ENCODE measurements at places on chromosomes 12 and 14.

DNA sequence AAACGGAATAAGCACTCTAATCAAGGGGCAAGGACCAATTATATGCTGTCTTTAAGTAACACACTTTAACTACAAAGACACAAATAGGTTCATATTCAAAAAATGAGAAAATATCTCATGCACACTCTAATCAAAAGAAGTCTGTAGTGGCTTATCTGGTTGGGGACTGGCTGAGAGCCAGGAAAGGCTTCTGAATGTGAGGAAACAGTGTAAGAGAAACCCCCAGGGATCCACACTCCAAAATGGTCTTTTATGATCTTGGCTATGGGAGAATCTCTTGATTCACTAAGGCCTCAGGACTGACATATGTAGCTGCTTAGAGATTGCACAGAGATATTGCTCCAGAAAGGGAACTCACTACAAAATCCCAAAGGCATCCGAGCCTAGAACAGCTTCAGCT is 10.3 kb downstream of the CTSG start:
- DNase-seq: no peak

- DNase-seq: no peak
These were observed 1089.1 kb downstream of the TRHDE start for GRCh38 chr12:73361156-73361863.

- DNase-seq: no peak
These were observed 68.8 kb downstream of the GALNT16 start for GRCh38 chr14:69328765-69329164.

DNA sequence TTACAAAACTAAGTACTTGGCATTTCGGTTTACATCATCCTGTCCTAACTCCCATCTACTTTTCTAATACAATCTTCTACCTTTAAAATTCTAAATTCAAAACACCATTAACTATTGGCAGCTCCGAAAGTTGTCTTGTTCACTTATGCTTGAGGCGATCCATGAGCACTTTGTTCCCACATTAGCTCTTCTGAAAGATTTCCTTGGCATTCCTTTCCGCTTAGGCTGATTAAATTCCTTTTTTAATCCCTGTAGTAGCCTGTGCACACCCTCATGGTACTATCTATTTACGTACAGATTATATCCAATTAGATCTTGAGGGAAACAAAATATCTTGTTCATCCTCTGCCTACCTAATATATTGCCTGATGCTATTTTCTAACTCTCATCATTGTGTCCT is 480.7 kb downstream of the PRKD1 start:
- no peak for DNase-seq

- no peak for DNase-seq
These were observed 25.5 kb upstream of the KIF26A start for GRCh38 chr14:104112609-104113571.

GRCh38 chr14:51208982-51209381 is 31.1 kb upstream of the TMX1 start:
- no peak for DNase-seq

GRCh38 chr14:50953502-50953901 is 9.2 kb upstream of the PYGL start:
- DNase-seq: no peak

DNA sequence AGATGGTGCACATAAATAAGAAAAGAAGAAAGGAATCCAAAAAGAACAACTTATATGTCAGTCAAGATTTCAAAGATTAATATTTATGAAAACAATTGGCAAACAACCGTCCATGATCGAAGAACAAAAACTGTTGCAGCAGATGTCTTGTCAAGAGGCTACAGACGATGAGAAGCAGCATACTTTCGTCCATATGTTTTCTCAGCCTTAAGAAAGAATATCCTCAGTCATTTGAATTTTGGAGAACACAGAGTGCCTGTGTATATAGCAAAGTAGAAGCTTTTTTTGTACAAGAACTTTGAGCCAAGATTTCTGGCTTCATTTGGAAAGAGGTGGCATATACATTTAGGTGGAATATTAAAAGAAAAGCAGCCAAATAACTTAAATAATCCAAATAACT is 297.2 kb downstream of the ITPR2 start:
- DNase-seq: no peak

- DNase-seq: no peak
These were observed 428.2 kb downstream of the ATP23 start for GRCh38 chr12:58369576-58369975.
